ENCODE measurements at places on chromosomes 6 and 20.

GRCh38 chr6:122075084-122075838 is 324.2 kb upstream of the HSF2 start:
- DNase-seq: no peak

GRCh38 chr20:64062276-64062595 is 762 bp upstream of the TCEA2 start:
- DNase-seq: no peak

GRCh38 chr6:148107911-148108310 is 234.7 kb upstream of the SASH1 start:
- no peak for DNase-seq

- DNase-seq: no peak
These were observed 82.7 kb upstream of the RALGAPA2 start for GRCh38 chr20:20795119-20795518.

DNA sequence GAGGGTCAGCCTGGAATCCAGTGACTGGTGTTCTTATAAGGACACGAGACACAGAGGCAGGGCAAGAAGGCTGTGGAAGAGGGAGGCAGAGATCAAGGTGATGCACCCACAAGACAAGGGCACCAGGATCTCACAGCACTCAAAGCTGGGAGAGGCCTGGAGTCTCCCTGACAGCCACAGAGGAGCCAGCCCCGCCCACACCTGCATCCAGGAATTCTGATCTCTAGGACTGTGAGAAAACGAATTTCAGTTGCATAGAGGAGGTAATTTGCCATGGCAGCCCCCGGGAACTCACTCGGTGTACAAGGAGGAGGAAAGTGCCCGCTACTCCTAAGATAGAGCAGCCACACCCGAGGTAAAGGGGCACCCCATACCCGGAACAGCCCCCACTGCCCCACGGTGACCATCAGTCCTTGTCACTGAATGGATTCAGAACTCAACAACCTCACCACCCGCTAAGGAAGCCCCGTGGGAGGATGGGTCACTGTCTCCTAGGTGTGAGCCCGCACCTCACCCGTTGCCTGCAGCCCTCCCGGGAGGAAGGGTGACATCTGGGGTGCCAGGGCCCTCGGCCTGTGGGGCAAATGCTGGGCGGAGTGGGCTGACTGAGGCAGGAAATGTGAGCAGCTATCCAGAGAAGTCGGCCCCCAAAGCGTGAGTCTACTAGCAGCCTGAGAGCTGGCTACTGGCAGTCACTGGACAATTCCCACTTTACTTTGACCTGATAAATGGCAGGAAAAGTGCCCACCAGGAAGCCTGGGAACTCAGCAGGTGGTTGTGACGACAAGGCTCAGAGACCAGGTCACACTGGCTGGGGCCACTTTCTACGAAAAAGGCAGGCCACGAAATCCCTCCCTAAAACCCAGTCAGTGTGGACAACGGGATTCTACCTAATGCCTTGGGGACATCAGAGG is 22.4 kb downstream of the DLL1 start:
- no peak for DNase-seq

GRCh38 chr6:151101161-151101815 is 138.5 kb upstream of the AKAP12 start:
- no peak for DNase-seq

- DNase-seq: no peak
These were observed 44.8 kb downstream of the AKAP12 start for GRCh38 chr6:151284548-151285017.

DNA sequence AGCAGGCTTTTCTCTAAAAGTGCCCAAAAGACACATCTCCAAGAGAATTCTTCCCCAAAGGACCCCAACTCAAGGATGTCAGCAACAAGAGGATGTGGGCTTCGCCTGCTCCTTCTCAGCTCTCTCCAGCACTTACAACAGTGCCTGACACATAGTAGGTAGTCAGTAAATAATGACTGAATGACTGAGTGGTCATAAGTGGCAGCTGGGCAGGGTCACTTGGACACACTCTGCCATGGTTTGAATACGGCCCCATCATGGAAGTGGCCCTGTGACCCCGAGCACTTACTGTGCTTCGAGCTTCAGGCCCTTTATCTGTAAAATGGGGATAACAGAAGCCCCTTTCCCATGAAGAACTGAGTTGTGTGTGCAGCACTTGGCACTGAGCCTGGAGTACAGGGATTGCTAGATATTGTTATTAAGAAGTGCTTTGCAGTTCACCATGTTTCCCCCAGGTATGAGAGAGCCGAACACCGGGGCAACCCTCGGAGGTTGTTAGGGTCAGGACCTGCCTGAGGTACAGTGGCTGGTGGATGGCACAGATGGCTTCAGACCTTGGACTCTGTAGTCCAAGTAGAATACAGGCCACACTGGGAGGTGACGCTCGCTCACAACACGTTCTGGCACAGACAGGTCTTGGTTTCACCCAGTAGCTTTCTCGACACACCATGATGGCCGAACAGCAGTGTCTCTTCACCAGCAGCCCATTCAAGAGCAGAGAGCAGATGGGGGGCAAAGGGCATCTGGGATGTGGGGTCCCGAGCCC is 56.0 kb downstream of the NOL4L start:
- no peak for DNase-seq

- DNase-seq: no peak
These were observed 81.3 kb downstream of the VEGFA start for GRCh38 chr6:43851204-43851865.

GRCh38 chr6:132054525-132054924 is 103.4 kb upstream of the CCN2 start:
- DNase-seq: no peak

DNA sequence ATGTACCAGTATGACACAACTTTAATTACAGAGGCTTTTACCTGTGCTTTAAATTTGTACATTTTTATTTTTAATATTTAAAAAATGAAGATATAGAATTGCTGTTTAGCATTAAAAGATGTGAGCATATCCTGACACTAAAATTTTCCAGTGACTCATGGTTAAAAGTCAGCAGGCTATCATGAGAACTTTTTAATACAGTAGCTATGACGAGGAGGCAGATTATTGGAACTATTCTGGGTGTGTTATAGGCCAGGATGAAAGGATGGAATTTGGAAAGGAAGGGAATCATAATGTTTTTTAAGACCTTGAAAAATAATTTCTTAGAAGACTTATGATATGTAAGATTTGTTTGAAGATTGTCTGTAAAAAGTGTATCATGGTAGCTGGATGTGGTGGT is 91.0 kb downstream of the GFRA4 start:
- no peak for DNase-seq

GRCh38 chr6:55992546-55992945 is 117.2 kb upstream of the BMP5 start:
- no peak for DNase-seq

- DNase-seq: no peak
These were observed 2.1 kb downstream of the SERAC1 start for GRCh38 chr6:158165919-158166416.

DNA sequence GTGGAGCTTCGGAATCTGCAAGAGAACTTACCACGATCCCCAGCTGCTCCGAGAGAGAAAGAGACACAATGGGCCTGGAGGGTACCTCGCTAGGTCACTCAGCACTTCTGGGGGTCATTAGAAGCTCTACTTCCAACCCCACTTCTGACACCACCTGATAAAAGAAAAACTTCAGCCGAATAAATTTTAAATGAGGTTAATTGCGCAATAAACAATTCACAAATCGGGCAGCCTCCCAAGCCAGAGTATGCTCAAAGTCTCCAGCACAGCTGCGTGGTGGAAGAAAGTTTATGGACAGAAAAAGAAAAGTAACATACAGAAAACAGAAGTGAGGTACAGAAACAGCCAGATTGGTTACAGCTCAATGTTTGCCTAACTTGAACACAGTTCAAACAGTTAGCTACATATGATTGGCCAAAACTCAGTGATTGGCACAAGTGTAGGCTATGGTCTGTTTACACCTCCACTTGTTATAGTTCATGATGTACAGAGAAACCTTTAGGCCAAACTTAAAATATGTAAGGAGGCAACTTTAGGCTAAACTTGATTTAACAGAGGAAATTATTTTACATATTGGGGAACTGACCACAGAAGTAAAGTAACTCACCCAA is 52.6 kb downstream of the COL11A2 start:
- no peak for DNase-seq

- no peak for DNase-seq
These were observed 77.1 kb downstream of the NINL start for GRCh38 chr20:25508083-25508770.

All from coronary artery (tissue), 2 donors.